Dorsolateral prefrontal cortex (tissue), 122 donors: ENCODE measurements at places on chromosomes 3 and 15.

- no peak for DNase-seq
These were observed 186.2 kb upstream of the RASGRP1 start for GRCh38 chr15:38750786-38751185.

GRCh38 chr3:27130796-27131195 is 238.4 kb downstream of the NEK10 start:
- DNase-seq = no peak

GRCh38 chr3:72629191-72629631 is 219.0 kb downstream of the SHQ1 start:
- DNase-seq = no peak

- no peak for DNase-seq
These were observed 21.9 kb downstream of the IL20RB start for GRCh38 chr3:136979684-136980083.

DNA sequence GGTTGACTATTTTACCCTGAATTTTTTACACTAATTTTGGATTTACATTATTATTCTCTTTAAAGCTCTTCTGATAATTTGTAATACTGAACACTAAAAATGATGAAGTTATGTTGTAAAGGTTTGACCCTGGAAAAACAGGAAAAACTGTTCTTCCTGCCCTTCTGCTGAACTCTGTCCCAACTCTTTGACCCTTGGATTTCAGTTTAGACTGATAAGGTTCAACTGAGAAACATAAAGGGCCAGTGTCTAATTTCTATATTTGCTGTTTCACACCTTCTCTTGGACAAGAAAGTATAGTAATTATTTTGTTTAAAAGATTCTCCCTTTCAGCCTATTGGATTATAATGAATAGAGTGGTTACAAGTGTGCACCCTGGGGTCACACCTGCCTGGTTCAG is 12.8 kb upstream of the TMOD3 start:
- no peak for DNase-seq

DNA sequence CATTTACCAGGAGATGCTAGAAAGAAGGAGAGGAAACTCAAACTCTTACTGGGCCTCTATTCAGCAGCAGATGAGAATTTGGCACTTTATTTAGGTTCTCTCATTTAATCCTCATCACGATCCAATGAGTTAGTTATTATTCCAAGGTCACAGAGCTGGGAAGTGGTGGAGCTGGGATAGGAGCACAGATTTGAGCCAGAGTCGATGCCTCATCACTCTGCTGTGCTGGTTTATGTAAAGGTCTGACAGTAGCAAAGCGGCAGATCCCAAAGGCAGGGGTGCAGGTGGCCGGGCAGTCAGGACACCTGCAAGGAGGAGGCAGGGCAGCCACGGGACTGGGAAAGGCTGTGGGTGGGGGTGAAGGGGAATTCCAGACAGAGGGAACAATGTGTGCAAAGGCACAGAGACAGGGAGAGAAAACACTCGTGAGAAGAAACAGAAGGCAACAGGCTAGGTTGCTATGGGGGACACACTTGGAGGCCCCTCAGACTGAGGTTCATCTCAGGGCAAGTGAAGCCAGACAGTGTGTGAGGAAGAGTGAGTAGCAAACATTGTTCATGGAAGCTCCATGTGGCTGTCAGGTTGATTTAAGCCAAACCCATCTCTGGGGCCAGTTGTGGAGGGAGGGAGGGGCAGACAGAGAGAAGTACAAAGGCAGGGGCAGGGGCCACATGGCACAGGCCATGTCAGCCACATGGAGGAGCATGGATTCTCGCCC is 26.8 kb downstream of the RAB6B start:
- no peak for DNase-seq

DNA sequence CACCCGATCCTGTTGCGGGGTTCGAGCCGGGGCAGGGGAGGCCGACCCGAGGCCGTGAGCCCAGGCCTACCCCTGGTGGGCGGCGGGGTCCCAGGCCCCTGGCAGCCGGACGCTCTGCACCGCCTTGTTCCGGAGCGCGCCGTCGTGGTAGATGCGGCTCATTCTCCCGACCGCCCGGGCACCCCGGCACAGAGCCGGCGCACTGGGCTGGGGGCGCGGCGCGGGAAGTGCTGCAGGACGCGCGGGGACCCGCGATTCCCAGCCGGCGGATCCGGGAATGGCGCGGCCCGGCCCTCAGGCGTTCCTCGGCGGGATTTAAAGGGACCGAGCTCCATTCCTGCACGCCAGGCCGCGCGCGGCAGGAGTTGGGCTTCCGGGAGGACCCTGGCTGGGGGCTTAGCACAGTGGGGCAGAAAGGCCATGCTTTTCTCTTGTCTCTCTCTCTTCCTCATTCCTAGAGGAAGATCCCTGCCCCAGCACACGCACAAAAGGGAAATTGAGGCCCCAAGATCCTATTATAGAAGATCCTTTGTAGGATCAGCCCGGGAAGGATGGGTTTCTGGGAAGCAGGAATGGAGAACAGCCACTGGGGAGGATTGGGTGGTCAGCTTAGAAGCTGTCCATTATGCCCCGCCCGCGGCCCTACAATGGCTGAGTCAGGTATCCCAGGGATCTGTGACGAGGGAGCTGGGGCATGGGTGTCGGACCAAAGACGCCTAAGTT is at the start of gene ARPIN:
Gene ARPIN (minus strand): TSS at position 279 of the 723 bp plus-strand sequence. CDS start 117 bp downstream, at position 162.
- peak; percentile 67 for DNase-seq

GRCh38 chr15:25655207-25655948 is 207.7 kb downstream of the ATP10A start:
- DNase-seq = no peak

DNA sequence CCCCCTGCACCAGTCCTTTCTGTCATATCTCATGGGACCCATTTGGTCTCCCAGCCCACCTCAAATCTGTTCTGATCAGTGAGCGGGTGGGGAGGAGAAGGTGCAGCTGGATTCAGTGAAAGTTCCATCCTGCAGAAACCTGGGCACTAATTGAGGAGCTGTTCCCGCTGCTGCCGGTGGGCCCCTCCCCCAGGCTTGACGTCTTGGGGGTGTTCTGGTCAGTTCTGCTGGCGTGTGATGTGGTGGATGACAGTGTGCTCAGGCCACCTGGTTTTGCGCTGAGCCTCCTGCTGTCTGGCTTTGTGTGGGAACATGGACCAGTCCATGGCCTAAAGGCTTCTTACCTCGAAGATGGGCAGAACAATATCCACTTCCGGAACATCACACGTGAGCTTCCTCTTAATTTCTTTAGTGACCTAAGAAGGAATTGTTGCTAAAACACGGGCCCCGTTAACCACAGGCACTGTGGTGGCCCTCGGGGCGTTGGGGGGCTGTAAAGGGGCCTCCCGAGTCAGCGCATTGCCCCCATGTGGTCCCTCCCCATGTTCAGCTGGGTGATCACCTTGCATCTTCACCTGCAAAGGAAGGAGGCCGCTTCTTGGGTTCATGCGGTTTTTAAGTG is 59.7 kb downstream of the RGMA start:
- no peak for DNase-seq
